ENCODE measurements at places on chromosomes 12 and 14.

DNA sequence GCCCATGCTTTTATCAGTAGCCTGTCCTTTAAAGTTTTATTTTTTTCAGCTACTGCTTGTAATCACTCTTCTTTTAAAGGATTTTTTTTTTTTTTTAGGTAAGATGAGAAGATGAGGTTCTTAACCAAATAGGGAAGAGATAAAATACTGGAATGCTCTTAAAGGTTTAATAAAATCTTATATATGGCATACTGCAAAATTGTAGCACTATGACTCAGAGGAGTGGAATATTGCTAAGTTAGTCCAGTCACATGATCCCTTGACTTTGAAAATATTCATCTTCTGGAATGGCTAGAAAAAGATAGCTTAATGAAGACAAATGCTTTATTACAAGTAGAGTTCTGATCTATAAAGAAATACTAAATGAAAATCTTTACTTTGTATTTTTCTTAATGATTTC lies 116.6 kb downstream of the NAV3 start:
- DNase-seq, result no peak

DNA sequence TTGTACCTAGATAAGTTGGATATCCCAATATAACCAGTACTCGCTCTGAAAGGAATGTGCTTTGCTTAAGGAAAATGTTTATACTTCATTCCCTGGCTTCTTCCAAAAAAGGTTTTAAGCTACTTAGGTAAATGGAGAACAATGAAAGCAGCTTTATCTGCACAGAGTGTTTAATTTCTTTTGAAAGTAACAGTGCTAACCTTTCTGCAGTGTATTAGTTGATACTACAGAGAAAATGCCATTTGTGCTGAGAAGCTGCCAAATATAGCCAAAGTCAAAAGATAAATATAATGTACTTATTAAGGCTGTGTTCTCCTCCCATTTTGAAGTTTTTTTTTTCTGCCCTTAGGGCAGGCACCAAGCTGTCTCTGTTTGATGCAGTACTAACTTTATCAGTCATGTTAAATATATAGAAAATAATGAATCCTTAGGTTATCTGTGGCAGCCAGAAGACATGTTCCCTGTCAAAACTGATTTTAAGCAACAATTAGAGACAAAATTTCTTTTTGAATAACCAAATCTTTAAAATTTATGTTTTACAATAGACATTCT lies 145.4 kb upstream of the KITLG start:
- no peak for DNase-seq

DNA sequence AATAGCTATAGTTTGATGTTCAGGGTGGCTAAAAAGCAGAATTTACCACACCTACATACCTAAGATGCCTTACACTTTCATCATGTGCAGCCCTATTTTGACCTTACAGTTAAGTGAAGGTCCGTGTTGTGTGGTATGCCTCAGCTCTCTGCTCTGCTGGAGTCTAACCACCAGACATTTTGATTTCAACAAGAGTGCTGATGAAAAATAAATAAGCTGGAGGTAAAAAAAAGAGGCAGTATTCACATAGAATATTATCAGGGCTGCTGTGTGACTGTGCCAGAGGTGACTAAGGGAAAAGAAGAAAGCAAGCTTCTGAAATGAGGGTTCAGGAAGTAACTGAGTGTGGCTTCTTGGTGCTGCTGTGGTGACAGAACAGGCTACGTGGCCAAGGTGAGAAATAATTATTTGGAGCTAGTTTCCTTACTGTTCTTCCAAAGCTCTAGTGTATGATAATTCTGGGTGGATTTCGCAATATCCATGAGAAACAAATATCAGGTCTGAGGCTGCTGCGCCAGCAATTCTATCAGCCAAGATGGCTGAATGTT lies 188.8 kb downstream of the STXBP6 start:
- no peak for DNase-seq

- DNase-seq, result no peak
Observed at GRCh38 chr14:98489115-98489514, 782.9 kb downstream of the BCL11B start.

DNA sequence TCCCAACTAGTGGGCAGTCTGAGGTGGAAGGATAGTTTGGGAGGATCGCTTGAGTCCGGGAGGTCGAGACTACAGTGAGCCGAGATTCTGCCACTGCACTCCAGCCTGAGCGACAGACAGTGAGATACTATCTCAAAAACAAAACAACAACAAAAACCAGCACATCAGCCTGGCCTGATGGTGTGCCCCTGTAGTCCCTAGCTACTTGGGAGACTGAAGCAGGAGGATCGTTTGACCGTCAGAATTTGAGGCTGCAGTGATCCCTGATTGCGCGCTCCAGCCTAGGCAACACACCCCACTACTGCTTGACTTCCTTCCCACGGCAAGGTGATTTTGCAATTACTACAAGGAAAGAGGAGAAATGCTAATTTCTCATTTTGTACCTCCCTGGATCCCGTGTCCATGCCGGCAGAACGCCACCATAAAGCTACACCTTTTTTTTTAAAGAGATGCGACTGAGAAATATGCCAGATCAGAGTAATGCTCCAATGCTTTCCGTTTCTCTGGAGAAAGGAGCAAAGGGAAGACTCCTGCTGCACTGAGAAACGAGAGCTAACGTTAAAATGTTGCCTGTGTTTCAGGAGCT lies 672 bp upstream of the SCFD1 start:
- DNase-seq, result peak; percentile 50

GRCh38 chr12:66275040-66275439 lies 27.3 kb upstream of the HELB start:
- DNase-seq, result no peak

DNA sequence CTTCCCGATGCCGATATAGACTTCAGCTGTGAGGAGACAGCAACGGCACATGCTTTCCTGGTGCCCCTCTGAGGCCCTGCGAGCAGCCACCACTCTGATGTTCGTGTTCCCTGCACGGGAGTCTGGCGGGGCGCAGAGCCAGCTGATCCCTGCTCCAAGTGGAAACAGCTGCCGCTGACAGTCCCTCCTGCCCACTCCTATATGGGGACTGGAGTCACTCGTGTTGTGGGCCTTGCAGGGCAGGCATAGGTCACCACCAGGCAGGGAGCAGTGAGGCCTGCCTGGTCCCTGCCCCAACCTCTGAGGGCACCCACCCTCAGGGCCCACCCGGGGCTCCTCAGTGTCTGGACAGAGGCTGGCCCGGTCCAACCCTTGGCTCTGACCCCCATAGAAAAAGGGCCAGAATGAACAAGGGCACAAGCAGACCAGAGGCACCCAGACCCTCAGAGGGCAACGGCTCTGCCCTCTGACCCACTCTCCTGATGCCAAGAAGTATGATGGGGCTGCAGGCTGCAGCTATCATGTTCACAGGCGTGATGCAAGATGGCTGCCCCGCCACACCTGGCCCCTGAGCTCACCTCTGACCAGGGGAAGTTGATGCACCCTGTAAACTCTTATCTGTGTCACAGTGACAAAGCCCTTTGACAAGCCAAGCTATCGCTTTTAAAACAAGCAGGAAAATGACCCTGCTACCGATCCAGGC lies 181.6 kb downstream of the CALM1 start:
- no peak for DNase-seq

DNA sequence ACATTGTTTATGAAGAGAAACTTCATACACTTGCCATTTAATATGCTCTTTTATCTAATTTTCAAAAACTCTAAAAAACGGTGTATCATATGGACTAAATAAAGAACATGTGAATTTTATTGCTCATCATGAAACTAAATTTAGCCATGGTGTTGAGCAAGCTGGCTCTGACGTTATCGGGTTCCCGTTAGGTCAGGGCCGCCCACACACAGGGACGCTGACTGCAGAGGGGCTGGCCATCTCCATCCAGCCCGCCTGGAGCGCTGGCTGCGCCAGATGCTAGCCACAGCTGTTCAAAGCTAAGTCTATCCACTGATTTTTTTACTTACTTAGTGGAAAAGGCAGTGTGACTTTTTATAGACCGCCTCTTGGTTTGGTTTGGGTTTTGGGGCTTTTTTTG lies 36.5 kb upstream of the DYNC1H1 start:
- DNase-seq, result no peak
